Fibroblast of villous mesenchyme (primary cell): ENCODE measurements at places on chromosomes 13 and 19. TPM values are rescaled to one million over a fixed set of nuclear protein-coding genes. Genes with fewer than 3 reads are reported as not detected.

Gene BCL3
- 8.6 and 10.0 TPM in 2 replicates for total RNA-seq

Gene OR7D4
- not detected in 2 replicates for total RNA-seq

Gene TEX30
- total RNA-seq, result 14.2 and 27.6 TPM in 2 replicates

Gene DOCK9
- 14.7 and 22.2 TPM in 2 replicates for total RNA-seq

Gene NXNL1
- total RNA-seq, result not detected in 2 replicates

Gene KIR2DL3
- not detected in 2 replicates for total RNA-seq

DNA sequence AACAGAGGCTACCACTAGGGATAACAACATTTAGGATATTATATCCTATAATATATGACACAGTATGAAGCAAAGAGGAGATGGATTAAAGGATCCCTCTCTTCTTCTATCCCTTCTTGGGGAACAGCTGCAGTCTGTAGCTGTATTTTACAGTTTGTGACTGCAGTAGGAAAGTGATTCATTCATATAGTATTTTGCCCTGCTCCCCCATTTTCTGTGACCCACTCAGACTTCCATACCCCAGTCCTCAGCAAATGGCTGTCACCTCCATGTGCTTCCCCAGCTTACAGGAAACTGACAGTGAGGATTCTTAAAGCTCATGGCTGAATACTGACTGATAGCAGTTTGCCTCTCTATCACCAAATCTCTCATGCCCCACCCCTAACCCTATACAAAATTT is 27.5 kb downstream of the MICU2 start:
- DNase-seq, result no peak

- DNase-seq, result peak; percentile 38
These were observed 1043.4 kb downstream of the DIAPH3 start for GRCh38 chr13:59120297-59120843.

GRCh38 chr19:54541712-54542111 is 31.9 kb upstream of the LILRA2 start:
- DNase-seq, result no peak

DNA sequence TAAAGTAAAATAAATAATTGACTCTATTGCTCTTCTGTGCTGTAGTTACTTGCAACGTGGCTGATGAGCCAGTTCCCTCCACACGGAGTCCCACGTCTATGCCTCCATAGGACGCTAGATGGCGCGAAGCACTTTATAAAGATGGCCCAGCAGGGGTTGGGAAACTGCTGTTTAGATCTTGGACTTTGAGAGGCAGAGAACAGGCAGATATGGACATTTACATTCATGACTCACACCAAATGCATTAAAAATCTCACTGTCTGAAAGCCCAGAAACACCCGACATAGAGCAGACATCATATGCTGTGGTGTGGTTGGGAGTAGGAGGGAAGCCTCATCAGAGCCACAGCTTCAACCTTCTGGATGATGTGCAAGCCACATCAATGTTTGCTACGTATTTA is 643.1 kb upstream of the ARGLU1 start:
- DNase-seq, result peak; percentile 97

DNA sequence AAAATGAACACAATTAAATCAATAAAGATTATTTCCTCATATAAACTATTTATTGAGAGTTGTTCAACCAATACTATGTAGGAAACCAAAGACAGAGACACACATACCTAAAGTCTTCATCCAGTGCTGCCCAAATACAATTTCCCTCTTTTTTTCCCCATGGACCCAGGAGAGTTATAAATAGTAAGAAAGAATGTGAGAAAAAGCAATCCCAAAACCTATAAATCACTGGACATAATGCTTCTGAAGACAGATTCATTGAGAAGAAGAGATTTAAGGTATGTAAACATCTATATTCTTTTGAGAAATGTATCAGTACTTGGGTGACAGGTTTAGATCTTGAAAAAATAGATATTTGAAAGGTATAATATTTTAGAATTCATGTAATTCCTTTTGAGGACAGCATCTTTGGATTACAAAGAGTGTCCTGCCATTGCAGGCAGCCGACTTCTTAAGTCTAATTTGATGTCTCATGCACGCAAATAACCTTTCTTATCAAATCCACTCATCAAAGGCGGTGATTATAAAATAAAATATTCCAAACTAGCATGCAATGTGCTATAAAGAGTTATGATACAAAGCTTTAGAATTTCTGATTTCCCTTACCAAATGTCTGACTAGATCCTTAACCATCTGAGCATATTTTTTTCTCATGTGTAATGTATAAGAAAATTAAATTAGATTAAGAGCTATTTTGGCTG is 739.4 kb downstream of the LIG4 start:
- no peak for DNase-seq

GRCh38 chr13:113209336-113209758 is at the start of gene CUL4A:
CUL4A (plus strand) TSS chr13:113209613; CDS start chr13:113209628, 15 bp downstream.
- DNase-seq, result peak; percentile 72

- peak; percentile 96 for DNase-seq
These were observed 53.7 kb downstream of the RASA3 start for GRCh38 chr13:114078461-114079451.
